ENCODE measurements at places on chromosomes 11 and 22.

- DNase-seq, result no peak
Observed at GRCh38 chr22:36227806-36228205, 11.5 kb downstream of the APOL2 start.

- no peak for DNase-seq
Observed at GRCh38 chr22:29641700-29642330, 38.4 kb downstream of the NF2 start.

DNA sequence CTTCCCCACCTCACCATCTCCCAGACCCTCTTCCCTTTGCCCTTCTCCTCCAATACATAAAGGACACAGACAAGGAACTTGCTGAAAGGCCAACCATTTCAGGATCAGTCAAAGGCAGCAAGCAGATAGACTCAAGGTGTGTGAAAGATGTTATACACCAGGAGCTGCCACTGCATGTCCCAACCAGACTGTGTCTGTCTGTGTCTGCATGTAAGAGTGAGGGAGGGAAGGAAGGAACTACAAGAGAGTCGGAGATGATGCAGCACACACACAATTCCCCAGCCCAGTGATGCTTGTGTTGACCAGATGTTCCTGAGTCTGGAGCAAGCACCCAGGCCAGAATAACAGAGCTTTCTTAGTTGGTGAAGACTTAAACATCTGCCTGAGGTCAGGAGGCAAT lies 58.2 kb downstream of the TIMP3 start:
- DNase-seq, result no peak

- DNase-seq, result no peak
Observed at GRCh38 chr11:18071098-18071705, 25.1 kb upstream of the TPH1 start.

- no peak for DNase-seq
Observed at GRCh38 chr11:73498343-73498742, 99.6 kb downstream of the FAM168A start.

GRCh38 chr22:49796596-49797270 lies 30.9 kb downstream of the BRD1 start:
- DNase-seq, result no peak
